ENCODE measurements at places on chromosomes 11 and 22.

GRCh38 chr22:26325641-26326040 is 103.4 kb upstream of the ASPHD2 start:
- DNase-seq = no peak

- DNase-seq = peak; percentile 35
These were observed 492 bp downstream of the JHY start for GRCh38 chr11:122882857-122883645.

DNA sequence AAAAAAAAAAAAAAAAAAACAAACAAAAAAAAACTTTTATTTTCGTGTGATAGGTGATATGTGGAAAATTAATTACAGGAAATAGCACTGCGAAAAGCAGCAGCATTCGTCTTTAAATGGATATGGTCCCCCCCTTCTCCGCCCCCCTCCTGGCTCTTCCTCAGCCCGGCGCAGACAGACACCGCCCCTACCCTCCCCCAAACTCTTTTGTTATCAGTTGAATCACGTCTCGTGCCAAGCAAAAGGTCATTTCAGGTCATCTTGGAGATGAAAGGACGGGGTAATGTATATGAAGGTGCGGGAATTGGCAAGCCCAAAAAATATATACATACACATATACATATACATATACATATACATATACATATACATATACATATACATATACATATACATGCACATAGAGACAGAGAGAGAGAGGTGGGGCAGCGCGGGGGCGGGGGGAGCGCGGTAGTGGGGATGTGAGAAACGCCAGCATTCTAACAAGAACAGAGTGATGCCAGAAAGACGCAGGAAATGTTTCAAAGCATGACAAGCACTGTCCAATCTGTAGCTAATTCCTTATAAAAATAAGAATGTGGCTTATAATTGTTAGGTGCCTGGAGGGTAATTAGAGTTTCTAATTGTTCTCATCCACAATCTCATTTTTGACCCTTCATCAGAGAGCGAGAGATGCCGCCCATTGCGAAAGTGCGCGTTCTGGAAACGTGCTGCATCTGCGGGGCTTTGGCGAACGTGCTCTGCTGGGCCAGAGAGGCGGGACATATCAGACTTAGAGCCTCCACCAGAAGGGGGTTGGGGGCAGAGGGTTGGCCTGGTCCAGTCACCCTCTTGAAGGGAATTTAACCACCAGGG is 214.5 kb upstream of the UBASH3B start:
- DNase-seq = no peak

DNA sequence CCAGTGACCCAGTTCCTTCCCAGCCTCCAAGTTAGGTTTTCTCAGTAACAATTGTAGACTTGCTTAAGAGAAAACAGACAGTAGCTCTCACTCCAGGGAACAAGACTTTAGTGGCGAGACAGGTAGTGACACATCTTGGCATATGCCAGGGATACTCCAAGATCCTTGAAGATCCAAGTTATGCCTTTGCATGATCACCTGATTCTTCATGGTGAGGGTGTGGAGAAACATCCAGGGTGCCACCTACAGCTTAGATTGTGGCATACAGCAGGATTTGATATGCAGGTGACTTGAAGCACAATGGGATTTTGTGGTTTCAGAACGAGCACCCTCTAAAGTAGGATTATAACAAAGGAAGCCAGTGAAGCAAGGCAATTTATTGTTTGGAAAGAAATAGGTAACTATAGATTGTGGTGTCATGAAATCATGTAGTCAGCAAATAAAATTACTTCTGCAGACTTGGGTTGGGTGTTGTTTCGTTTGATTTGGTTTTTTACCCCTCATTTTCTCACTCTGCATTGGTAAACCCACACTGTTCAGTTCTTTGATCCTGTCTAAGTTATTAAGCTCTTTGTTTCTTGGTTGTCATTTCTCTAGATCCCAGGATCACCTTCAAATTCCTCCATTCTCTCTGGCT is 9.2 kb downstream of the POU2AF3 start:
- no peak for DNase-seq

- no peak for DNase-seq
These were observed 98.6 kb upstream of the AKIP1 start for GRCh38 chr11:8812438-8812837.

DNA sequence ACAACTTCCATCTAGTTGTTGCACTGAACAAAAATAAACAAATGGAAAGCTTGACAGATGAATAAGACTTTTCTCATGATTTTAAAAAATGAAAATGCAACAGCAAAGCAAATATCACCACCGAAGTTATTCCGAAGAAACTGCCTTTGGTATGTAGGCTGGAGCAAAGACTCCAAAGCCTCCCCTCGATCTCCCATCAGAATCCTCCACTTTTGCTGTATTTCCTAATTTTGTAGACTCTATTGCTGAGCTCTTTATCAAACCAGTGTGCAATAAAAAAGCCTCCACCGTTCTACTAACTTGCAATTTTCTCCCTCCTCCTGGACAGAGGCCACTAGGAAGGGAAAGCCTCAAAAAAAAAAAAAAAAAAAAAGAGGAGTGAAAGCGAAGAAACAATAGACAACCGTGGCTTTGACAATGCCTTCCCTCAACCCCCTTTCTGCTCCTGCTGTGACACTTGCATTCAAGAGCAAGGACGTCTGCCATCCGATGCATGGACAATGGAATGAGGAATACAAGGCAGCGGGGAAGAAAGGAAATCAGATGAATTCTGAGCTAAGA is 190.9 kb upstream of the BLID start:
- no peak for DNase-seq

- no peak for DNase-seq
These were observed 316.6 kb upstream of the NCAM1 start for GRCh38 chr11:112644410-112645131.

GRCh38 chr11:60855726-60856633 is at the start of gene PTGDR2:
PTGDR2 (minus strand) TSS chr11:60855950; CDS start chr11:60853722, 2,228 bp downstream.
- DNase-seq = no peak

DNA sequence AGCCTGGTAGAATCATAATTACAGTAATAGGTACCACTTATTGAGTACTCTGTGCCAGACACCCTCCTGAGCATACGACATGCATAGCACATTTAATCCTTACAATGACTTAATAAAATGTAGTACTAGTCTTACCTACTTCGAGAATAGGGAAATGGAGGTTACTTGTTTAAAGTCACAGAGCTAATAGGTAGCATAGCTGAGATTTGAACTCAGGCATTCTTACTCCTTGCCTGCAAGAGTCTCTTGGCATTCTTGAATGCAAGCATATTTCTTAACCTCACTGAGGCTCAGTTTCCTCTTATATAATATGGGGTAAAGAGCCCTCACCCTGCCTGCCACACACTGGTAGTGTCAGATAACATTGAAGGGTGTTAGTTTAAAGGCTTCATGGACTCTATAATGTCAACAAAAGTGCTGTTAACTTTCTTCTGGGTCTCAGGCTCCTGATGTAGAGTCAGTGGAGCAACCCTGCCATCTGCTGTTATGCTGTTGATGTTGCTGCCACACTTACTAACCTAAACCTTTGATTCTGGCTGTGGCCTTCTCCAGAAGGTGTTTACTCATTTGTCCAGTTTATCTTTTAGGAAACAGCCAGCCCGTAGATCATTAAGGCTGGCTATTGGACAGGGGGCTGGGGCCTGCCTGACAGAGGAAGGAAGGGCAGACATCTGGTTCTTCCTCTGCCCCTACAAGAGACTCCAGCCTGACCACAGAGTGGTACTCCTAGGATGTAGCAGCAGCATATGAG is 18.9 kb downstream of the LIMK2 start:
- no peak for DNase-seq

- no peak for DNase-seq
These were observed 47.1 kb downstream of the LARGE1 start for GRCh38 chr22:33873186-33873585.

DNA sequence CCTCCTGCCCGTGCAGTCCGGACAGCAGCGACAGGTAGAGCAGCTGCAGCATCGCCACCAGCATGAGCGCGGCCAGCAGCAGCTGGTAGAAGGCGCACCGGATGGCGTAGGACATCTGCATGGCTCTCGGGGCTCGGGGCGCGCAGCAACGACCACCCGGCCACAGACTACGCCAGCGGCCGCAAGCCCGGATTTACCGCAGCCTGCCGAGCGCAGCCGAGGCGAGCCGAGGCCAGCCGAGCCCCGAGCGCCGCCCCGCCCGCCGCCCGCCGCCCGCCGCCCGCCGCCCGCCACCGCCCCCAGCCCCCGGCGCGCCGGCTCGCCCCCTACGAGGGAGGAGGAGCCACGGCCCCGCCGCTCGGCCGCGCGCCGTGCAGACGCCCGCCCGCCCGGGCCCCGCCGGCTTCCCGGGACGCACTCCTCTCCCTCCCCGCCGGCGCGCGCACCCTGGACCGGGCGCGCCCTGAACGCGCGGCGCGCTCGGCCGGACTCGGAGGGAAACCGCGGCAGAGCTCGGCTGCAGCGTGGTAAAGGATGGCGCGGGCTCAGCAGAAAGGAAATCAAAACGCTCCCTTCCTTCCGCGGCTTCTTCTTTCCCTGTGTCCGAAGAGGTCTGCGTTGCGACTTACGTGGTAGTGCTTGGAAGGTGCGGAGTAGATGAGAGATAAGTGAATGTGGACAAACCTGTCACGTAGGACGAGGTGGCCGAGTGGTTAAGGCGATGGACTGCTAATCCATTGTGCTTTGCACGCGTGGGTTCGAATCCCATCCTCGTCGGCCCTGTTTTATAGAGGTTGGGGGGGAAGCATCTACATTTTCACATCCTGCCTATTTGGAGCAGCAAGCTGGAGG is at the start of gene B4GAT1:
Gene B4GAT1, minus strand, starts transcription at position 205 of the 852 bp plus-strand sequence. Its CDS starts 84 bp downstream, at position 121.
- peak; percentile 88 for DNase-seq

DNA sequence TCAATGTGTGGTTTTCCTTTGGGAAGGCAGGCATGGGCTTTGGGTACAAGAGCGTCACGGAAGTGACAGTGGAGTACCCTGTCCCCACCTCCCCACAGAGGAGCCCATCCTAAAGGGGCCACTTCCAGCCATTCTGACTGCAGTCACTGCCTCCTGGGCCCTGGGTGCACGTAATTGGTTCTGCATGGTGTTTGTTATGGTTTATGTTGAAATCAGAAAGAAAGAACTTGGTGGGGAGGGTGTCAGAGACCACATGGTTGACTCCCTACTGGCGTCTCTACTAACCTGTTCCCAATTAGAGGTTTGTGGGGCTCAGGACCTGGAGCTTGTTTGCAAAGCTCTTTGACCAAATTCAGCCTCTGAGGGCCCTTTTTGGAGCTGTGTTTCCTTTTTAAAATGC is 40.8 kb downstream of the RIBC2 start:
- DNase-seq = no peak

- DNase-seq = peak; percentile 54
These were observed 2.6 kb upstream of the HPX start for GRCh38 chr11:6443269-6444003.

- DNase-seq = no peak
These were observed 11.9 kb downstream of the CTR9 start for GRCh38 chr11:10762913-10763421.

DNA sequence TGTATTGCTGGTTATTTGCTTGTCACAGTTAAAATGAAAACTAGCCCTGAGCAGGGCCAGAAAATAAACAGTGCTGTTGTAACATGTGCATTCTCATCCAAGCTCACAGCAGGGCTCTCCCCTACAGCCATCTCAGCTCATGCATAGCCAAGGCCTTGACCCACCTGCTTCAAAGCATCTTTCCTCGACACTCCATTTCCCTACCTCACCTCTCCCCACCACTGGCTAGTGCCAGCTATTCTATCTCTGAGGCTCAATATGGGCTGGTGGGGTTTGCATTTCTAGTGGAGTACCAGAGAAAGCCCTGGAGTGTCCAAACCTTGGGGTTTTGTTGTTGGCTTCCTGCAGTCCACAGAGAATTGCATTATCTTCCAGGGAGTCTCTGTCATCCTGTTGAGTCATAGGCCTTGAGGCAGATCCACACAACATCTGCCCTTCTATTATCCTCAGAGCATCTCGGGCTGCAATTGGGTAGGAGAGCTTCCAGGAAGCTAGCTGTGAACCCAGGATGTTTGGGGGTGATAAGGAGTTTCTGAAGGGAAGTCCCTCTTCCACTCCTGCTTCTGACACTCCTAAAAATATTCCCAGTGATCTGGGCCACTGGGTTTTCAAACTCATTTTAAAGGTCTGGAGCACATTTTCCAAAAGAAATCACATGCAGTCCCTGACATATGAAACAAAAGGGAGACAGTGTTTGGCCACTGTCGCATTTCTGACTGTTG is 36.1 kb upstream of the AMOTL1 start:
- DNase-seq = no peak

GRCh38 chr11:19244621-19245020 is 3.9 kb upstream of the E2F8 start:
- DNase-seq = no peak

DNA sequence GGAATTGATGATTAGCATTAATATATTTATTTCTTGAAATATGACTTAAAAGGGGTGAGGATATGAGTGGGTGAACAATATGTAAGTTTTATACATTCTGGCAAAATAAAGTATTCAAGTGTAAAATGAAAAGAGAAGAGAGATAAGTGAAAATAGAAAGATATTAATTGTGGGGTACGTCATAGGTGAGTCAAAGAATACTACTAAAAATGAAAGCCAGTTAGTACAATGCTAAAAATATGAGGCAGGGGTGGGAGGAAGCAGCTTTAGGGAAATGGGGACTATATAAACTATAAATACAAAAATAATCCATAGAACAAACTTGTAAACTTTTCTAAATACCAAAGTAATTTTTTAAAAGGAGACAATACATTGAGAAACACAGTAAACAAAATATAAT is 661.4 kb downstream of the CNTN5 start:
- no peak for DNase-seq

DNA sequence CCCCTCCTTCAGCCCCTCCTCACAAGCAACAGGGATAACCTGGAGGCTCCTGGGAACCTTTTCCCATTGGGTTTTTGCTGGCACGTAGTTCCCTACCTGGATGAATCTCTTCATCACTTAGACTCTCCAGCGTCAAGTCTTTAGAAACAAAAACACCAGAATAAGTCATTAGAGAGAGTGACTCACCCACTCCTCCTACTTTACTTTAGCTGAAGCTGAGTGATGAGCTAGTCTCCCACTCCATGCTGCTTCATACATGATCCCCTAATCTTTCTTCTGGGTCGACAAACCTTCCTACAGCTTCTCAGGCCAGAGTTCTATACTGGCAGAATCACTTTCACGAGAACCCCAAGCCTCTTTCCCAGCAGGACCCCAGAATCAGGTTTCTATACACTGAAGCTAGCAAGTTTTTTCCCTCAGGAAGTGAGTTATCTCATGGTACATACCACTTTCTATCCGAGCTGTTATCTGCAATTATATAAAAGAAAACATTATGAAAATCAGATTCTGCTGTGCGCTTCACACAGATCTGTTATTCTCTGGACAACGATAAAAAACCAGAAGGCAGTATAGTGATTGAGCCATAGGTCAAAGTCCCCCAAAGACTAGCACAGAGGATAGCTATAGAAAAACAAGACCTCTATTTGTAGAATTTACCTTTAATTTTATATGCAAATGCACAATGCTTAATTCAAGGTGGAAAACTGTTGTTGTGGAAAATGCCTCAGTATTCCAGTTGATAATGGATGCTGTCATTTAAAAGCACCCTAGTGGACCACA is 18.7 kb downstream of the DRICH1 start:
- no peak for DNase-seq

All from stimulated activated CD4-positive, alpha-beta T cell treated with anti-CD3 and anti-CD28 coated beads, Interleukin-2, amount 100 ng/mL, for 48 hours (primary cell).